Esophagus mucosa (tissue), 1 donor: ENCODE measurements at places on chromosomes 16 and 17. TPM values are rescaled to one million over a fixed set of nuclear protein-coding genes. Genes with fewer than 3 reads are reported as not detected.

The APRT gene
- 207 TPM for total RNA-seq

GRCh38 chr17:8110456-8110804 is 7.9 kb downstream of the ALOXE3 start:
- ATAC-seq, result no peak

DNA sequence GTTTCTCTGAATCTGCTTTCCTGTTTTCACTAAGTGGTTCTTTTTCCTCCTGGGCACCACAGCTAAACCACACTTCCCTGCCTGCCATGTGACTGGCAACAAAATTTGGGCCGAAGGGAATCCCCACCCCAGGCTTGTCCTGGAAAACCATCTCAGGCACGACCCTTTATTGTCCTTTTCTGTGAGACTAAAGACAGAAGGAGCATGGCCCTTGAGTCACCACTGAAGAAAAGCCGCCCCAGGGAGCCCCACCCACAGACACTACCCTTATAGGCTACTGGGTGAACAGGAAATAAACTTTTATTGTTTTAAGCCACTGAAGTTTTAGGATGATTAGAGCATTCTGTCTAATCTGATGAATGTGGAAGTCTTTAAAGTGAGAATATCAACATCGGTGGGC is 88.6 kb upstream of the BRD7 start:
- ATAC-seq, result peak; percentile 85

DNA sequence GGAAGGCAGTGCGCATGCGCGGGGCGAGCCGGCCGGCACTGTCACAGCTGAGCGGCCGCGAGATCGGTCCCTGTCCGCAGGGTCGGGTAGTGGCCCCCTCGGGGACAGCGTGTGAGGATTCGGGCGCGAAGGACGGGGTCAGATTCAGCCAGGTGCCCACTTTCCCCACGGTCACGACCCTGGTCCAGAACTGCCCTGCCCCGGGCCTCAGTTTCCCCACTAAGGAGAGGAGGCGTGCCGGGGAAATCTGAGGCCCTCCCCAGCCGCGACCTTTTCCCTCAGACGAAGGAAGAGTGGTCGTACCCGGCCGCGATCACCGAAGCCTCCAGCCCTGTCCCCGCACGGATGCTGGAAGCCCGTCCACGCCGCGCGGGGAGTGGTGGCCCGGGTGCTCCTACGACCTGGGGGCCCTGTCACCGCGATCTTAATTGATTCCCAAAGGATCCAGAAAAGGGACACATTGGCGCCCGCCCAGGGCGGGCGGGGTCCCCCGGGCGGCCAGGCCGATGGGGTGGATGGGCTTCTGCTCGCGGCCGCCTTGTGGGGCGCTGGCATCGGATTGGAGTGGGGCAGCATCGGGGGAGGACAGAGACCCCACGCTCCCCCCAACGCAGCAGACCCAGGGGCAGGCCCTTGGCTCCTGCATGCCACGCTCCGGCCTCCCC is 57.7 kb downstream of the SRL start:
- ATAC-seq, result no peak

The KCNJ18 gene
- not detected for total RNA-seq

DNA sequence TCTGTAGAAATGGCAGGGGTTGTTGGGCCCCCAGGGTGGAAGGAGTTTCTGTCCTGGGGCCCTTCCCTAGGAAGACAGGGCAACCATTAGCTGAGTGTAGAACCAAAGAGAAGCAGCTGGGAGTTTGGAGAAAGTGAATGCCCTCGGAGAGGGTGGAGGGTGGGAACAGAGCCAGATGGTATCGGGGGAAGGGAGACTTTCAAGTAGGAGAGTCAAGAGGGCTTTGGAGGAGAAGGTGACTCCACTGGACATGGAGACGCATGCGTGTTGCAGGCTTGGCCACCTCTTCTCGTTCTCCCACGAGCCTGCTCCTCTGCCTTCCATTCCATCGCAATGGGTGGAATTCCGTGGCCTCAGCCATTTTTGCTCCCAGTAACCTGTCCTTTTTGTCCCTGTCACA is 19.4 kb downstream of the SLC47A1 start:
- ATAC-seq, result no peak

The CDR2L gene
- total RNA-seq, result 2.7 TPM

The CDYL2 gene
- total RNA-seq, result 5.3 TPM

The RAB37 gene
- total RNA-seq, result 0.96 TPM

The NLE1 gene
- total RNA-seq, result 14.7 TPM

The KRTAP1-5 gene
- total RNA-seq, result not detected

GRCh38 chr17:64326420-64327054 is 63.5 kb upstream of the TEX2 start:
- peak; percentile 74 for ATAC-seq

- ATAC-seq, result no peak
Observed at GRCh38 chr16:54926166-54926838, 4.4 kb upstream of the IRX5 start.

GRCh38 chr17:48809182-48809581 is 7.8 kb downstream of the TTLL6 start:
- no peak for ATAC-seq

GRCh38 chr16:14296663-14297062 is 225.5 kb downstream of the MRTFB start:
- ATAC-seq, result no peak

DNA sequence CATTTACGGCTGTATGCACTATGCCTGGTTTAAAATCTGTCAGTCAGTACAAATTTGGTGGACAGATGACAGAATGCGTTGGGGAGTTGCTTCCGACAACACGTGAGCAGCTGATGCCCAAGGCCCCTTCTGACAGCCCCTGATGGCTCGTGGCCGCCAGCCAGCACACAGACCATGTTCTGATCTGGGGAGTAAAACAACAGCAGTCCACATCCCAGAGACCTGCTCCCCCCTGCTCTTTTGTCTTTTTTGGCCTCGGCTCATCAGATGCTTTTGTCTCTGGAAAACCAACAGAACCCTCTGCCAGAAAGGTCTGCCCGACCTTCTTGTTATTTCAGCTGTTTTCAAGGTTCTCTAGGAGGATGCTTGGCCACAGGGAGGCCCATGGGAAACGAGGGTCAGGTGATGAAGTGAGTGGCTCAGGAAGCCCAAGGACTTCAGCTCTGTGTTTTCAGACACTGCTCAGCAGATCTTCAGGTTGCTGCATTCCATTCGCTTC is 10.8 kb downstream of the ARSG start:
- ATAC-seq, result no peak

The NGFR gene
- total RNA-seq, result 6.5 TPM

The CFAP52 gene
- total RNA-seq, result not detected

The HSPB9 gene
- total RNA-seq, result not detected

DNA sequence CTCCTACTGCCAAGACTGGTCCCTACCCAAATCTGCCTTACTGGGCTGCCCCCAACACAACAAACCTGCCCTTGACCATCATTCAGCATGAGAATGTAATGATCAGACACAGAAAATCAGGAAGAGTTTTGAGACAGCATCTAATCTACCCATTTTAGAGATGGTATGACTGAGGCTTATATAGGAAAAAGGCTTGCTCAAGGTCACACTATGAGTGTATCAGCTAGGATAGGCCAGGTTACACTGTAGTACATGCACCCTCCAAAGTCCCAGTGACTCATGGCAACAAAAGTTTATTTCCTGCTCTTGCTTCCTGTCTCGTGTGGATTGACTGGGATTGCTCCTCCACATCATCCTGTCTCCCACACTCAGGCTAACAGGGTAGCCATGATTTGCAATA is 27.9 kb downstream of the NLRC5 start:
- ATAC-seq, result peak; percentile 39

GRCh38 chr16:65271996-65272395 is 150.1 kb upstream of the CDH11 start:
- no peak for ATAC-seq

GRCh38 chr16:2507052-2507659 is 6.6 kb upstream of the ATP6V0C start:
- peak; percentile 43 for ATAC-seq

The XYLT2 gene
- 10.8 TPM for total RNA-seq

The KRT9 gene
- 0.16 TPM for total RNA-seq
